ENCODE measurements at places on chromosomes 6 and 20.

DNA sequence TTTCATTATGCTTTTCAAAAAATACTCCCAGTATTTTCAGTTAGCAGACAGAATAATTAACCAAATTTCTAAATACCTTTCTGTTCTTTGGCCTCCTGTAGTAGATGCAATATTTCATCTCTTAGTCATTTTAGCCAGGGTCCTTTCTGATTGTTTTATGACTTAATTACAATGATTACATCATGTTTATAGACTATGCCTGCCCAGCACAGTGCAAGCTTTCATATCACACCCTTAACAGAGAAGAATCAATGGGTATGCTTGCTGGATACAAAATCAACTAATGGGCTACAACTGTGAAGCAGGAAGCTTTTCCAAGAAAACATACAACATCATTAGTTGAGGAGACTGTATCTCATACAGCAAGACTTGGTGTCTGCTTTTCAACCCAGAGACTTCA lies 119.8 kb upstream of the NRSN1 start:
- DNase-seq = no peak

DNA sequence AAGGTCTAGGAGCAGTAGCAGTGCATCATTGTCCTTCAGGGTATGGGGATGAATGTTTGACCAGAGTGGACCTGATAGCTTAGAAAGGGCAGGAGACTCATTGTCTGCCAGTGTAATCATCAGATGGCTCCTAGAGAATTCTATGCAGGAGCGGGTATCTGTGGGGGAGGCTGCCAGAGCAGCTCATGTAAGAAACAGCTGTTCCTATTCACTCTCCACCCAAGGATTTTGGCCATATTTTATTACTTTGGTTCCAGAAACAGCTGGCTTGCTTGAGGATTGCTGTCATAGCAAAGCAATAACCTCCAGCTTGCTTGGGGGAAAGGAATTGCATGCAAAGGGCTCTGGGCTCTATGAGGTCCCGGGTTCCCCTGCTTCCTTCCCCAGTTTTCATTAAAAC lies 44.1 kb downstream of the RALY start:
- no peak for DNase-seq

GRCh38 chr6:118881440-118882313 lies 12.3 kb upstream of the ASF1A start:
- no peak for DNase-seq

DNA sequence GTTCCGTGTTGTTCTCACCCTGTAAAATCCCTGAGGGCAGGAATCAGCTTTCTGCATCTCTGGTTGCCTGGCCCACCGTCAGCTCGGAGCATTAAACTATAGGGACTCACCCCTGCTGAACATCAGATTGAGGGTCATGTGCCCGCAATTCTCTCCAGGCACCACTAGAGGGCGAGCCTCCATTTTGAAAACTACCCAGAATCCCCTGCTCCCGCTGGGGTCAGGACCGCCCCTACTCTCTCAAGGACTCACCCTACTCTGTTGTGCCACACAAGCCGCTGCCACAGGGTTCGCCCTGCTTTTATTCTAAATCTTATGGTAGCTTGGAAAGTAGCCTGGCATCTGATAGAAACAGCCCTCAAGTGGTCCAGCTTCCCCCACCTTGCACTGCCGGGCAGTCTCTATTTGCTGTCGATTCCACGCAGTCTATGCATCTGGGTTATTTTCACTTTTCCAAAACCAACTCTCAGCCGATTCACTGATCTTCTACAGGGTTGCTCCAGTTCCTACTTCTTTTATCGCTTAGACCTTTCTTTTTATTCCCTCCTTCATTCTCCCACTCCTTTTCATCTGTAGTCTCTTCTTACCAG lies 244.1 kb upstream of the QKI start:
- peak; percentile 27 for DNase-seq

DNA sequence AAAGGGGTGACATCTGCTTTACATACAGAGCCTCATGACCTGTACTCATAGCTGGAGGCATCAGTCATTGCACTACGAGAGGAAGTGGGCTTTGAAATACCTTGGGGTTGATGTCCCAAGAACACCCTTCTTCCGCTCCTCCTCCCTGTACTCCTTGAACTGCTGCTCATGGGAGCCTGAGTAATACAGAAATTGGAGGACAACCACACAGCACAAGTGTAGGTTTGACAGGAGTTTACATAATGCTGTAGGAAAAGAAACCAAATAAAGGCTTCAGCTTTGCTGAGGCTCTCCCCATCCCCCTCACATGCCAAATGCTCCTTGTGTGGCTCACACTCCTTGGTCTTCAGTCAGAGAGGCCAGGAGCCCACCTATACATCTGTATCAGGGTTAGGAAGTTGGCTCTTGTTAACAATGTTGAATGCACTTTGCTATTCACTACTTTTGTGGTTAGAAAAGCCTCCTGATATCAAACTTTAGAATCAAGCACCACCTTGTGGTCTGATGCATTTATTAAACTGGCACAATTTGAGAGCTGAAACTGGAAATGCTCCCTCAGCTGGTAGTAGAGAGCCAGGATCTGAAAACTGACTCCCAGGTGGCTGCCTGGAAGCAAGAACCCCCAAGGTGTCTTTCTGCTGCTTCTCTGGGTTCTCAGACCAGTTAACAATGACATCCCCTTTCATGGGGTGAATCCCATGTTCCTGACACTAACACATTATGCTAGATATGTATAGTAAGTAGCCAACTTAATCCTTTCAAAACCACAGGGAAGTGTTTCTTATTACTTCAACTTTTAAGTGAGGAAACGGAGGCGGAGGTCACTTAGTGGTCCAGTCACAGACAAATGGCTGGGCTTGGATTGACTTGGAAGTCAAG lies 56.2 kb upstream of the EDN1 start:
- DNase-seq = peak; percentile 33

DNA sequence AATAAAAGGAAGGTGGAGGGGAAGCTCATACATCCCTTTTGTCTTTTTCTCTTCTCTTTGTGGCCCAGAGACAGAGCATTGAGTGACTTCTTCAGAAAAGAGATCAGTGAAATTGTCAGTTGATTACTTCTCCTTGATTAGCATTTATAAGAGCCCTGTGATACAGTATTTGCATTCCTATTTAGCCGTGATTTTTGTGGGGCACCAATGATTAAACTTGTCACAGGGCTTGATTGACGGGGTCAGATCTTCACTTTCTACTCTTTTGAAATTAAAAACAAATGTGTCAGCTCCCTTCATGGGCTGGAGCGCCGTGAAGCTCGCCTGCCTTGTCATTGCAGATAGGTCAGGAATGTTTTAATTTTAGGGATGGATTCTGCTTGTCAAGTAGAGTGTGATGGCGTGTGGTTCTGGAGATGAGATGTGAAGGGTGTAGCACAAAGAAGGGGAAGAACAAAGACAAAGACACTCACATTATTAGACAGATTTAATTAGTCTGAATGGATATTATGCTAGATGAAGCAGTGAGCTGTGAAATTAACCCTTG lies 166.8 kb downstream of the ZNF217 start:
- no peak for DNase-seq

DNA sequence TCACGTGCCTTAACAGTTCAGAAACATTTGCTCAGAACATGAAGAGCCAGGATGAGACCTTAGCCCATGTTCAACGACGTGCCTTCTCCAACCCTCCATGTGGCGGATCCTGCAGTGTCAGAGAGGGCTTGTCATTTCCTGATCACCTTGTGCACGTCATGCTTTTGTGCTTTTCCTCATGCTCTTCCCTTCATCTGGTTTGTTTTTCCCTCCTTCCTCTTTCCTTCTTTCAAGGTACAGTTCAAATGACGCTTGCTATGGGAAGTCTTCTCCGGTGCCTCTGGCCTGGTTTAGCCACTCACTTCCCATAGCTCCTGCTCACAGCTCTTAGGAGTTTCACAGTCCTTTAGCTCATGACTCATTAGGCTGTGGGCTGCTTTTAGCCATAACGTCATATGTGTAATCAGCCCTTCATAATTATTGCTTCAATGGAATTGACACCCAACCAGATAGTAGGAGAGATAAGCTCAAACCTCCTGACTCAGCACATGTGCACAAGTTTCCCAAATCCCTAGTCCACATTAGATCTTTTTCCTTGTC lies 102.7 kb upstream of the CNKSR3 start:
- DNase-seq = no peak

GRCh38 chr6:162237331-162237730 lies 490.2 kb downstream of the PRKN start:
- no peak for DNase-seq

- peak; percentile 22 for DNase-seq
Measured at GRCh38 chr20:37411408-37412219, 65.7 kb downstream of the SRC start.

- no peak for DNase-seq
Measured at GRCh38 chr6:84003131-84003530, 30.4 kb upstream of the MRAP2 start.

GRCh38 chr6:79943133-79943532 lies 4.2 kb downstream of the ELOVL4 start:
- DNase-seq = no peak

DNA sequence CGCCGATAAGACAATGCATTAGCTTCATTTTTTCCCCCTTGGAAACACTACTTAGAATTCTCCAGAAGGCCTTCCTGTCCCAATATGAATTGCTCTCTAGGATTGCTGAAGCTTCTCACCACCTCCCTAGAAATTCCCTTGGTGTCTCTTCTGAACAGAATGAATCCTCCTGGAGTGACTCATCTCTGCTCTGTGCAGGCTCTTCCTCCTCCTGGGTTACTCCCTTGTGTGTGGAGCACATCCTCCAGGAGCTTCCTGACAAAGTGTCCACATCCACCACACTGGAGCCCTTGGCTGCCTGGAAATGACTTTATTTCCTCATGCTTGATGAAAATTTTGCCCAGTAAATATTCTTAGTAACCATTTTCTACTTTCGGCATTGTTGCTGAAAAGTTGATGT lies 54.4 kb downstream of the DTNBP1 start:
- DNase-seq = no peak

GRCh38 chr6:13847326-13848050 lies 33.1 kb upstream of the MCUR1 start:
- DNase-seq = no peak

- no peak for DNase-seq
Measured at GRCh38 chr6:90895299-90896074, 308.6 kb upstream of the MAP3K7 start.

DNA sequence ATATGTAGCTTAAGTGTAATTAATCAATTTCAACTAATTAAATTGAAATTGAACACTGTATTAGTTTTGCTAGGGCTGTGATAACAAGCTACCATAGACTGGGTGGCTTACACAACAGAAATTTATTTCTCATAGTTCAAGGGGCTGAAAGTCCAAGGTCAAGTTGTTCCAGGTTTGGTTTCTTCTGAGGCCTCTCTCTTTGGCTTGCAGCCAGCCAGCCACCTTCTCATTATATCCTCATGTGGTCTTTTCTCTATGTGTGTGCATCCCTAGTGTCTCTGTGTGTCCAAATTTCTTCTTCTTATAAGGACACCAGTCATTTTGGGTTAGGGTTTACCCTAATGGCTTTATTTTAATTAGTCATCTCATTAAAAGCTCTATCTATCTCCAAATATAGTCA lies 611.7 kb downstream of the UTRN start:
- no peak for DNase-seq

- DNase-seq = no peak
Measured at GRCh38 chr6:105499931-105500330, 97.0 kb upstream of the PREP start.

- DNase-seq = no peak
Measured at GRCh38 chr20:14344746-14345145, 7.3 kb upstream of the FLRT3 start.

DNA sequence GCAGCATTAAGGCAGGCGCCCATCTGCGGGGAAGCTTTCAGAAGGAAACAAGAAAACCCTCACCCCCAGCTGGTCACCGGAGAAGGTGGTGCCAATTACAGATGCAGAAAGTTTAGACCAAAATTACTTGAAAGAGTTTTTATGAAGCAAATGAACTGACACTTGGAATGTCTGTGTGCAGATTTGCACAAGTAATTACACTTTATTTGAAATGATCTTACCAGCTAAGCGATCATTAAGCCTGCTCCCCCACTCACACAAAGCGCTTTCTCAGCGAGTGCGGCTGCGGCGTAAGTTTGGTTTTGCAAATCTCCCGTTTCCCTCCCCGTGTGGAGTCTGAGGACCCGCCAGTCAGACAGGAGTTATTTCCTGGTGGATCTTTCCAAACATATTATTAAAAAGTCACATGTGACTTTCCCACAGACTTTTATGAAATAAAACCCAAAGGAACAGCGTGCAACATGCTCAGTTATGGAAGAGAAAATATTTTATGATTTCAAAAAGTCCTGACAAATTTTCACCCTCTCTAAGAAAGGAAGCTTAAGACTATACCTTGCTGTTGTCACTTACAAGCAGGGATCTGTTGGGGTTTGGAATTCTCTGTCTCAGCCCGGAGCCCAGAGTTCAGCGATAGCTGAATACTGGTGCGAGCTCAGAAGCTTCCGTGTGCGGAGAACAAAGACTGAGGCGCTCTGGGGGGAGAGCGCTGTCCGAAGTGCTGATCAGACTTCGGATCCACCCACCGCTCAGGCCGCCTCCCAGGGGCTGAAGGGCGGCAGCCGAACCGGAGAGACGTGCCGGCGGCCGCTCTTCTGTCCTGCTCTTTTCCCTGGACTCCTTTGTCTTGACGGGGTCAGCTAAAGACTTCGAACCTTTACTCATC lies 2.7 kb upstream of the MYT1 start:
- DNase-seq = peak; percentile 30

DNA sequence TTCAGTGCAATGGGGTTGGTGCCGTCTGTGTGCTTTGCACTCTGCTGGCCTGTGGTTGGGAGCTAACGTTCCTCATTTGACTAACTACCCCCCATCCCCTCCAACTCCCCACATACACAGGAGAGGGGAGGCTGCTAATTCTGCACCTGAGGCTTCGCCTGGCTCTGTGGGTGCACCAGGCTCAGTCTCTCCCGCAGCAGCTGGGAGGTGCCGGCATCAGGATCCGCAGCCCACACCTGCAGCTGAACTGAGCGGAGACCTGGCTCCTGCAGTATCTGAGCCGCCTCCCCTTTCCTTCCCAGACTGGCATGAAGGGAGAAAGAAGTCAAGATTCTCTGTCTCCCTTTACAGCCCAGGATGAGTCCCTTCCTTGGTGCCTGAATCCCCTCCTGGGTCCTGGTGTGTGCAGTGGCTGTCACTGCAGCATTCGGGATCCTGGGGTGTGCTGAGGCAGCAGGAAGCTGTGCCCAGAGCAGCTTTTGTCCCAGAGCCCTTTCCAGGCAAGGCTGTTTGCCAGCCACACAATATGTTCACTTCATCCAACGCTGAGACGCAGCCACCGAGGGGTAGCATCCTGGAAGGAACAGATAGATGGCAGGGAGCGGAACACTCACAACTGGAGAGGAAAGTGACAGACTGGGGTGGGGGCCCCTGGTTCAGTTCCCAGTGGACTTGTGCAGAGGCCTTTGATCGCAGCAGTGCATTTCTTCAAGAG lies 70.2 kb downstream of the CDH4 start:
- no peak for DNase-seq

DNA sequence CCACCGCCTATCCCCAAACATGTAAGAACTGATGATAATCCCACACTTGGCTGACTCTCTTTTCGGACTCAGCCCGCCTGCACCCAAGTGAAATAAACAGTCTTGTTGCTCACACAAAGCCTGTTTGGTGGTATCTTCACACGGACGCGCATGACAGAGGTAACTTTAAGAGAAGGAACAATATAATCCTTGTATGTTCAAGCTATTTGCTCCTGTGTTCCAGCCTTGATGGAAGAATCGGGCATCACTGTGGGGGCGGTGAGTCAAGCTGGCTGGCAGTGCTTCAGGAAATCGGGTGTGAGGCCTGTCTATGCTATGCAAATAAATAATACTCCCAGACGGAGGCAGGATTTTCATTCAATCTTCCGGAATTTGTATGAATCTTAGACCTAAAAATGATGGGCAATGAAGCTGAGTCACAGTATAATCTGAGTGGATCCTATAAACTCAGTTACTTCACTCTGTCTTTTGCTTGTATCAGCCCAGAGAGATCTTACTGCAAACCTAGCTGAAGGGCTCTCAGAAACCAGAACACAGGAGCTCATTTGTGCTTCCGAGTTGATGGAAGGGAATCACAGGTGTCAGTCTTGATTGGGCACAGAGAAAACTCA lies 45.2 kb upstream of the NT5E start:
- DNase-seq = no peak

Measured in stimulated activated CD4-positive, alpha-beta T cell treated with anti-CD3 and anti-CD28 coated beads, Interleukin-2, amount 100 ng/mL, for 24 hours (primary cell).